Activated CD4-positive, alpha-beta T cell treated with anti-CD3 and anti-CD28 coated beads for 48 hours (primary cell): ENCODE measurements at places on chromosomes 16 and 17.

DNA sequence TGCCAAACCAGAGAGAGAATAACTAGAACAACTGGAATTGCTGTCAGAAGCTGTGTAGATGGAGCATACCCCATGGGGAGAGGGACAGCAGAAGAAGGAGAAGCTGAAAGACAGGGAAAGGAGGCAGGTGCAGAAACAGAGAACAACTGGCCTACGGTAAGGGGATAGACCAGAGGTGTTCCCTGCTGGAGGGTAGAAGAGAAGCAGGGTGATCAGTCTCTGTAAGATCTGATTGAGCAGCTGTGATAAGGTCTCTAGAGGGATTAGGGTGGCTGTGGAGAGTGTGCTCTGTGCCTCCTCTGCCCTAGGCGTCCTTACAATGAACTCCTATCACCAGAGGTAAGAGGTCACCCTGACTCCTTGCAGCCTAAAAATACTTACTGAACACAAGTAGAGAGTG lies 30.4 kb upstream of the HS3ST3B1 start:
- no peak for DNase-seq

DNA sequence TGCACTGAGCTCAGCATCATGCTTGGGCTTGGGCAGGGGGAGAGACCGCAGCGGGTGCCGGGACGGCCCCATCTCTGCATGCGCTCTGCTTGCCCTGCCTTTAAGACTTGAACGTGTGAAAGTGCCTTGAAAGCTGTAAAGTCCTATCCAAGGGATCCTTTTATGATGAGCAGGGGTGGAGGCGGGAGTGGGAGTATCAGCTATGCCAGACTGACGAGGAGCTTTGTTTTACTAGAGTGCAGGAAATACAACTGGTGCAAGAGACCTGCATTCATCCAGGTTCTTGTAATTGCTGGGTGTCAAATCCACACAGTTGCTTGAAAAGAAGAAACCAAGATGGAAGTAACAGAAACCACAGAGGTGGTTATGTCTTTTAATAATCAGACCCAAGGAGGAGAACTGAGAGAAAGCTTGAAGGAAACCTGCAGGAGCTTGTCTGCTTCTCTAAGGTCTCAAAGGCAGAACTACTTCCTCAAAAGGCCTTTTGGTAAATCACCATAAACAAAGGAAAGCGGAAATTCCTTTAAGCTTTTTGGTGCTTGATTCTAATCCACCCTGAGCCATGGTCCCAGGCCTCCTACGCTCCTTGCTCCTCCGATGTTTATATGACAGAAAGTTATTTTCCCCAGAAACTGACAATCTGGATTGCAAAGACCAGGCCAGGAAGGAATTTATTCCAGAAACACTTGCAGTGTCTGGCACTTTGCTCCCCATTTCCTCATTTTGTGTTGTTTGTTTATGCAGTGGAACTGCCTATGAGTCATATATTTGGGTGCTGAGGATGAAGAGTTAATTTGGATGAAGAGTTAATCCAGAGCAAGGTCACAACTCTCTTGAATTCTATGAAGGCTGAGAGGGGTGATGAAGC lies 51.3 kb upstream of the FBXO47 start:
- DNase-seq = peak; percentile 53

GRCh38 chr17:62631086-62631935 lies 3.8 kb downstream of the MRC2 start:
- DNase-seq = no peak

DNA sequence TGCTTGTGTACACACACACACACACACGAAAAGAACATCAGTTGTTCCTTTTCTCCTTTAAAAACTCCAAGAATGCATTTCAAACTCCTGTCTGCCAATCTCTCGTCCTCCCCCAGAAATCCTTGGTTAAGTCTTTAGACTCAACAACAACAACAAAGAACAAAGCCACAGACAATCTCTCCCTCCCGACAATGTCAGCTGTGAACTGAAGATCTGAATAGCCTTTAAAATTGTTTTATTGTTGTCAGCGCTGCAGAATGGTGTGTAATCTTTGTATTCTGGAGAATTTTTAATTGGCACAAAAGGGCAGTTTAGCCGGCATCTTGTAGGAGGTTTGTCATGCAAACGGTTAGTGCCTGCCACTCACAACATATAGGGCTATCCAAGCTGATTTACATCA lies 219.5 kb downstream of the MSI2 start:
- no peak for DNase-seq

DNA sequence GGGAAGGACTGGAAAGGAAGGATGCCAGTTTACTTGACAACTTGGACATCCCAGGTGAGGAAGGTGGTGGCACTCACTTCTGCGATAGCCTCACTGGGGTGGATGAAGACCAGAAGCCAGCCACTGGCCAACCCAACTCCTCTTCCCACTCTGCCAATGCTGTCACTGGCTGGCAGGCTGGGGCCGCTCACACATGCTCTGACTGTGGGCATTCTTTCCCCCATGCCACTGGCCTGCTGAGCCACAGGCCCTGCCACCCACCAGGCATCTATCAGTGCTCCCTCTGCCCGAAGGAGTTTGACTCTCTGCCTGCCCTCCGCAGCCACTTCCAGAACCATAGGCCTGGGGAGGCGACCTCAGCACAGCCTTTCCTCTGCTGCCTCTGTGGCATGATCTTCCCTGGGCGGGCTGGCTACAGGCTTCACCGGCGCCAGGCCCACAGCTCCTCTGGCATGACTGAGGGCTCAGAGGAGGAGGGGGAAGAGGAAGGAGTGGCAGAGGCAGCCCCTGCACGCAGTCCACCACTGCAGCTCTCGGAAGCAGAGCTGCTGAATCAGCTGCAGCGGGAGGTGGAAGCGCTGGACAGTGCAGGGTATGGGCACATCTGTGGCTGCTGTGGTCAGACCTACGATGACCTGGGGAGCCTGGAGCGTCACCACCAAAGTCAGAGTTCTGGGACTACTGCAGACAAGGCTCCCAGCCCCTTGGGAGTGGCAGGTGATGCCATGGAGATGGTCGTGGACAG lies 4.5 kb downstream of the ZNF646 start:
- DNase-seq = no peak

- no peak for DNase-seq
Measured at GRCh38 chr17:43616421-43616820, 45.3 kb downstream of the MEOX1 start.

- DNase-seq = no peak
Measured at GRCh38 chr16:70563636-70564035, 40.0 kb downstream of the SF3B3 start.

DNA sequence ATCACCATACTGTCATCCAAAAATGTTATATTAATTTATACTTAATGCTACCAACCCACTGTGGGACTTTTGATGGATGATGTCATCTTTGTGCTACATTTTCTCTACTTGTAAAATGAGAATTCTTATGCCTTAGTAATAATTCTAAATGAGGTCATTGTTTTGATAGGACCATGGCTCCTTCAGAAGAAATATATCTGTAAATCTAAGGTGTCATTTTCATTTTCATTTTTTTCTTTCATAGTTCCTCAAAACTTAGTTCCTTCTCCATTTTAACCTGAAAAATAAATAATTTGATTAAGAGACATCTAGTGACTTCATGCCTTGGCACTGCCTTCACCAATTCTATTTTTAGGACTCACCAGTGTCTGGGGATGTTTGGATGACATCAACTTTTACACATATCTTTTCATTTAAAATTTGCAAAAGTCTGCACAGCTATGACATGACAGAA lies 48.7 kb downstream of the GPRC5B start:
- DNase-seq = no peak
